Kidney glomerular epithelial cell (primary cell): ENCODE measurements at places on chromosomes 11 and 22.

DNA sequence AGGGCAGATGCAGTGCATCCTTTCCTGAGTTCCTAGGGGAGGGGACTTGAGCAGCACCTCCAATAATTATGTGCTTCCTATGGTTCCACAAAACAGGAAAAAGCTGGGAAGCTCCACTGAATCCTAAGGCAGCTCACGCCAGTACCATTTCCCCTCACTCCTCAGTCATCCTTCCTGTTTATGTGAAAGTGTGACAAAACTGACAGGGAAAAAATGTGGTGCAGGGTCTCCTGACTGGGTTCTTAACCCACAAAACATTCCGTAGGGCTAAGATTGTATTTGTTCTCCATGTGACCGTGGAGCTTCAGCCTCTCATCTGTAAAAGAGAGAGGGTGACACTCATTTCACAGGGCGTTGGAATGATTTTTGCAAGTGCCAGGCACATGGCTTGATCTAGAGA lies 12.2 kb upstream of the LYVE1 start:
- DNase-seq = no peak

DNA sequence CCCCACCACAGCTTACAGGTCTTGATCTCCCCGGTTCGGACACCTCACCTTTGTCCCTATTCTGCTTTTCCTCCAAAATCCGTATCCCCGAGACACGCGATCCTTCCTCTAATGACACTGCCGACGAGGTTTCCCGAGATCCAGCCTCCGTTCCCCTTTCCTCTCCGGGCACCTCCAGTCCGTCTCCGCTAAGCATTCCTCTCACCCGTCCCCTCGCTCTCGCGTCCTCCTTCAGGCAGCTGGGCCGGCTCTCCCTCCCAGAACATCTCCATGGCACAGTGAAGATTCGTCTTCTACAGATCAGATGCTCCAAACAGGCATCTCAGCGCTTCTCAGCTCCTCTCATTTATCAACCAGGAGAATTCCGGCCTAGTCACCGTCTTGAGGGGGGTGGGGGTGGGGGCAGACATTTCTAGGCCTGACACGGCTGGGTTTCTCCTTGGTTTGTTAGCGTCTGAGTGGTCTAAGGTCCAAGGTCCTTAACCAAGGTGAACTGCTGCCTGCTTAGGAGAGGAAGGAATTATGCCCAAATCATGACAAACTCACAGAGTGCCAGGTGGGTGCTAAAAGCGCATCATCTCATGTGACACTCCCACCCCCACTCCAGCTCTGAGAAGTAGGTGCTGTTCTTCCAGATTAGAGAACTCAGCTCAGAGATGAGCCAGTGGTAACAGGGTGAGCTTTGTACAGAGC lies at the start of gene SPTBN2:
Gene SPTBN2 (minus strand): TSS at position 524 of the 693 bp plus-strand sequence. CDS start 7,976 bp downstream, outside the sequence.
- DNase-seq = no peak

GRCh38 chr11:60570970-60571369 lies 55.8 kb downstream of the MS4A13 start:
- no peak for DNase-seq

DNA sequence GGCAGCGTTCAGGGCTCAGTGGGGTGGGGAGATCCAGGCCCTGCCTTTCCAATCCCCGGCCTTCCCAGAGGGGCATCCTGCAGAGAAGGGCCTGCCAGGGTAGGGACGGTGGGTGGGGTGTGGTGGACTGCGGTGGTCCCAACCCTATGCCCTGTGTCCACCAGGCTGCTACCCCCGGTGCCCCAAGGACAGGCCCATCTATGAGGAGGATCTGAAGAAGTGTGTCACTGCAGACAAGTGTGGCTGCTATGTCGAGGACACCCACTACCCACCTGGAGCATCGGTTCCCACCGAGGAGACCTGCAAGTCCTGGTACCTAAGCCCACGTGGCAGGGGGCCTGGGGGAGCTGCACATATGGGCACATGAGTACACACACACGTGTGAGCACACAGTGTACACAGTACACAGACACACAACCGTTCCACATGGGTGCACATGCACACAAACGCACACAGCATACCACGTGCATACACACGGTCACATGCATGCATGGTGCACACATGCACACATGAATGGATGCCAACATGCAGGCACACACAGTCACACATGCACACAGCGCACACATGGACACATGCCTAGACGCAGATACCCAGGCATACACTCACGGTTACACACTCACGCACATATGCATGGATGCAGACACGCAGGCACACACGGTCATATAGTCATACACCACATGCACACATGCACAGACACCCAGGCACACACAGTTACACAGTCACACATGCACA lies 16.1 kb downstream of the MUC2 start:
- DNase-seq = no peak

GRCh38 chr11:116644201-116644940 lies 128.4 kb downstream of the BUD13 start:
- DNase-seq = no peak

DNA sequence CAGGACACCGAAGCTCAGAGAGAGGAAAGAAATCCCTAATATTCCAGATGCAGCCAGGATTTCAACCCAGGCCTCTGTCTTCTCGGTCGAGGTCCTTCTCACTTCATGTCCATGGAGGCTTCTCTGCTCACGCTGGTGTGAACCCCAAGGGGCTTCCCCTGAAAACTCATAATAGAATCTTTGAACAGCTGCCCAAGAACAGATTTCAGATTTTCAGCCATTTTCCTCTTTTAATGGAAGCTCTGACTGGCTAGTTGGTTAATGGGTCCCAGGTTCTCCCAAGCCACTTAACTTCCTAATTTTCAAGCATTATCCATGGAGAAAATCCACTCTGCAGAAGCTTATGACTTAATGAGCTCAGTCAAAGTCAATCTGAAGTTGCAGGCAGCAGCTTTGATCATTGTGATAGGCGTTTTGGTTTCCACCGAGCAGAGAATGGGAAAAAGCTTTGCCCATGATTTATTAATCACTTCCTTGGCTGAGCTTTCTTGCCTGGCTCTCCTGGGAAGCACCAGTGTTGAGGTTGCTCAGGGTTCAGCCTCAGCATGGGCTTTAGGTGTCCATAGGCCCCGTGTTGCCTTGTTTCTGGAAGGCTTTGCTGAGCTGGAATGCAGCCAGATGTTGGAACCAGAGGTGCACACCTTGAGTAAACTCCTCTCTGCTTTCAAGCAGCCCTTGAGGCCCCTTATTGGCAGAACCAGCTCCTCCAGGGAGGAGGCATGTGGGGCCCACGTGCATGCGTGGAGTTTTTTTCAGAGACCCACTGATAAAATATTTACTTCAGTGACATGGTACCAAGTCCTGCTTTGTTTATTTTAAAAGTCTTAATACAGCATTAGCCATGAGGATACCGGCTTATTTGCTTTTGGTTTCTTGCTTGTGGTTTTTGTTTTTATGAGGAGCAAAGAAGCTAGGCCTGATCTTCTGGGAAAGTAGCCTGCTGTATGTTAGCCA lies 25.5 kb downstream of the LDLRAD3 start:
- DNase-seq = no peak
